Amniotic stem cell (primary cell): ENCODE measurements at places on chromosomes 1 and 21.
A peak's percentile ranks its signal among the peaks of the same experiment; 100 is the strongest.

DNA sequence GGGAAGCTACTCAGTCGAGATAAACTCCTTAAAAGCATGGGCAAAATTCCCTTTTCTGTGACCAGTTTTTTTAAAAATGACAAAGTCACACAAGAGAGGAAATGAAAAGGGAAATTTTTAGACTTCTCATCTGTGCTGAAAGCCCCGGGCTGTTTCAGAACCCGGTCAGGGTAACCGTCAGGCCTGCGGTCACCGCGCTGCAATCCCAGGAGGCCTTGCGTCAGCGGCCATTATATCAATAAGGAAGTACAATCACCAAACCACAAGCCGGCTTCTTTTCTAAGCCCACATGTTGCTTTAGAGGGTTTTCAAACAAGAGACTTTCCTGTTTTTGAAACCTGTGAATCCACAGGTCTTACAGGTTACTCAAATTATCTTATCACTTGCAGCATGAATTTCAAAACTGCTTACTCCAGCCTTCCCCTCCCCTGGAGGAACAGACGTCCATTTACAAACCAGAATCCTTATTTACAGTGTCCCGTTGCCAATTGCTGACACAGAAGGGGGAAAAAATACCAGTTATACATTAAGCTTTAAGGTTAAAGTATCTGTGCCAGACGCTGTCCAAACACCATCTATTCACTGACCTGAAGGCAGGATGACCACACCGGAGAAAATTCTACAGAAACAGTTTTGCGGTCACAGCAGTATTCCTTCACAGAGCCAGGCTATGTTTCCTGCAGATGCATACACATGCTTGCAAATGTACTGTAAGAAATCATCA is 165.3 kb downstream of the TOMM20 start:
- peak; percentile 49 for DNase-seq

- DNase-seq, result no peak
Measured at GRCh38 chr1:18015719-18016118, 91.9 kb upstream of the IGSF21 start.

- no peak for DNase-seq
Measured at GRCh38 chr1:31371121-31371959, 1.5 kb downstream of the FABP3 start.

DNA sequence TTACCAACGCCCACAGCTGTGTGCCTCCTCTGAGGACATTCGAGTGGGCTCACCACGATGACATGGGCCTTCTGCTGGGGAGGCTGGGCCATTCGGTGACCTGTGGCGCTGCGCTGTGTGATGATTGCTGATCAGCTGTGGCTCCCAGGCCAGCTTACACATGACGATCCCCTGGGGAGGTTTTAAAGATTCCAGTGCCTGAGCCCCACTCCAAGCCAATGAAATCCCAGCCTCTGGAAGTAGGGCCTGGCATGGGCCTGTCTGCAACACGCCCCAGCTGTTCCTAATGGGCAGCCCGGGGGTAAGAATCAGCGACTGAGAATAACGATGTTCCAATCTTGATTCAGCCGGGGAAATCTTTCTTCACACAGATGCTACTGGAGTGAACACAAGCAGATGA is 153.7 kb downstream of the KCNJ6 start:
- DNase-seq, result no peak

- no peak for DNase-seq
Measured at GRCh38 chr1:211734359-211734758, 58.9 kb upstream of the NEK2 start.
